ENCODE measurements at places on chromosomes 13 and 19.

DNA sequence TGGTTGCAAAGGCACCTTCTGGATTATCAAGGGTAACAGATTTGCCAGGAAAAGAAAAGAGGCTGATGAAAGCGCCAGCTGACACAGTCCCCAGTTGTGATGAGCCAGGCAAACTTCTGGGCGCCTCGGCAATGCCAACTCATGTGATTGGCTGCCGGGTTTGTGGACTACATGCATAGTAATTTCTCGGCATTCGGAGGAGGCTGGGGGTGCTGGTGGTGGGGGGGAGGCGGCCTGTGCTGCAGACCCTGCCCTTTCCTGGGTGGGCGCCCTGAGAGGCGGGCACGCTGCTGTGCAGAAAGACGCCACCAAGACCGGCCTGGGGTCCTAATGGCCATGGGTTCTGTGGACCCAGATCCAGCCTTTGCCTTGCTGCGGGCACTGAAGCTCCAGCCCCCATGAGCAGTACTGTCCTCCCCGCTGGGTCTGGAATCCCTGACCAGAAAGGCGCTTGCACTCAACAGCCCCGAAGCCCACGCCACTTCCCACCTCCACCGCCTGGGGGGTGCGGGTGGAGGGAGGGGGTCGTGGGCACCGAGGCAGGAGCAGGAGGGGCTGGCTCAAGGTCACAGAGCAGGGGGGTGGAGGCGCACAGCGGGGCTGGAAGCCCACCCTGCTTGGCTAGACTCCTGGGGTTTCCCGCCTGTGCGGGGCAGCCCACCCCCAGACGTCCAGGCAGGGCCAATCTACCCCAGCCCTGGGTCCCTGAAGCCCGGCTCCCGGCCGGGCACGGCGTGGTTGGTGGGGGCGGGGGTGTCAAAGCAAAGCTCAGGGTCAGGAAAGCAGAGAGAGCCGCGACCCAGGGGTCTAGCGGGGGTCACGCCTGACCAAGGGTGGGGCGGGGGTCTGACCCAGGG is 1.0 kb downstream of the DIRAS1 start:
- peak; percentile 12 for DNase-seq
- H3K36me3 ChIP-seq: no peaks in the 10 kb centered on the region
- no peak overlapping the region for H3K4me3 ChIP-seq
- H3K27me3 ChIP-seq: no peaks in the 10 kb centered on the region
- no peak overlapping the region for H3K27ac ChIP-seq
- no peaks in the 10 kb centered on the region for H3K4me1 ChIP-seq

GRCh38 chr13:49417161-49417560 is 26.7 kb downstream of the CAB39L start:
- no peak overlapping the region for H3K27ac ChIP-seq
- H3K4me3 ChIP-seq: no peak overlapping the region
- no peaks in the 10 kb centered on the region for H3K27me3 ChIP-seq
- no peaks in the 10 kb centered on the region for H3K4me1 ChIP-seq
- no peaks in the 10 kb centered on the region for H3K36me3 ChIP-seq

DNA sequence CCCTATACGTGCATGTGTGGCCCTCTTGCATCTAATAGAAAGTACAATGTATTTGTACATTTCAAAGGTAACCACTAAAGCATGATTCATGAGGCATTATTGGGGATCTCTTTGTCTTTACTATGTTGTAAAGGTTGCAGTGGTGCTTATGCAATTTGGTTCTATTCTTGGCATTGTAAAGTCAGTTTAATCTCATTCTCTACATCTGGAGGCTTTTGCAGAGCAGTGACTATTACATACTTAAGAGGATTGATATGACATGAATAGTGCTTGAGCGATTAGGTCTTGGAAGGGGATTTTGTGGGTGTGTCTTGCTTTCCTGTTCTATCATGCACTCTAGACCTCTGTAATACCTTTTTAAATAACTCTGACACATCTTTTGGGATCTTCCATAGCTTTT is 610.0 kb downstream of the EFNB2 start:
- no peak overlapping the region for H3K4me3 ChIP-seq
- DNase-seq: peak; percentile 80
- peaks cover 7% of the 10 kb centered on the region for H3K36me3 ChIP-seq
- H3K4me1 ChIP-seq: peaks cover 38% of the 10 kb centered on the region

DNA sequence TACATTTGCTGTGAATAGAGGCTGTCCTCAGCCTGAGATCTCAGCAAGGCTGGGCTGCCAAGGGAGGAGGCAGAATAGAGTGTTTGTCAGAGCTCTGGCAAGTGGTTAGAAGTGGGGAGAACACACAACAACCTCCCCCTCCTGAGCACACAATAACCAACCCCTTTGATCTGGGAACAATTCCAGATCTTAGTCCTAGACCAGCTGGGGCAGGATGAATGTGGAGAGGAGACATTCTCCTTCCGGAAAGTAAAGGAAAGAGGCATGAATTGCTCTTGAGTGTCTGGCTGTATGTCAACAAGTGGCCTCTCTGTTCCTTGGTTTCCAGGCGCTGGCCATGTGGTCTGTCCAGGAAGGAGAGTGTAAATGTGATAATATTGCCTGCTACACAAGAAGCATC is 114.9 kb upstream of the TMTC4 start:
- no peak overlapping the region for H3K4me3 ChIP-seq
- H3K36me3 ChIP-seq: no peaks in the 10 kb centered on the region
- no peaks in the 10 kb centered on the region for H3K27me3 ChIP-seq
- peak; percentile 14 for DNase-seq

DNA sequence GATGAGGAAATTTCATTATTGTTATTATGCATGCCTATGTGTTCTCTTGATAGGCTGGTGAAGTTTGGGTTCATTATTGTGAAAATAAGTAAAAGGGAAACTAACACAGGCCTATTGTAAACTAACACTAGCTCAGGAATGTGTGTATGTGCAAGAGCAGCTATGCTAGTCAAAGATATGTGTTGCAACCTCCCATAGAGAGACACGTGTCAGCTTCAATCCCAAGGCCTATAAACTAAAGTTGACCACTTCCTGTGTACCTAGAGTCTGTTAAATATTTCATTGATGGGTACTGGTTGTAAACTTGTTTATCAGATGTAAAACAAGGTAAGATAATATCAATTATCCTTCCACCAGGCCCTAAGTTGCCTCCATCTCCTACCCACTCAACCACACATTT is 44.7 kb upstream of the ZNF30 start:
- no peak overlapping the region for H3K4me3 ChIP-seq
- no peaks in the 10 kb centered on the region for H3K36me3 ChIP-seq
- no peaks in the 10 kb centered on the region for H3K4me1 ChIP-seq
- H3K27ac ChIP-seq: no peak overlapping the region
- DNase-seq: peak; percentile 3
